ENCODE measurements at places on chromosomes 16 and 17.

- no peak for DNase-seq
Observed at GRCh38 chr17:36124879-36125824, 21.5 kb downstream of the CCL4 start.

GRCh38 chr16:55031481-55031880 is 100.8 kb downstream of the IRX5 start:
- DNase-seq = no peak

- no peak for DNase-seq
Observed at GRCh38 chr17:59418732-59419166, 87.3 kb downstream of the YPEL2 start.

- DNase-seq = no peak
Observed at GRCh38 chr16:72426386-72426785, 254.4 kb upstream of the PMFBP1 start.

- no peak for DNase-seq
Observed at GRCh38 chr16:50839356-50839755, 97.5 kb downstream of the CYLD start.

- DNase-seq = no peak
Observed at GRCh38 chr17:16419929-16420271, 4.5 kb downstream of the TRPV2 start.

GRCh38 chr16:4176906-4177417 is 60.7 kb upstream of the ADCY9 start:
- no peak for DNase-seq

DNA sequence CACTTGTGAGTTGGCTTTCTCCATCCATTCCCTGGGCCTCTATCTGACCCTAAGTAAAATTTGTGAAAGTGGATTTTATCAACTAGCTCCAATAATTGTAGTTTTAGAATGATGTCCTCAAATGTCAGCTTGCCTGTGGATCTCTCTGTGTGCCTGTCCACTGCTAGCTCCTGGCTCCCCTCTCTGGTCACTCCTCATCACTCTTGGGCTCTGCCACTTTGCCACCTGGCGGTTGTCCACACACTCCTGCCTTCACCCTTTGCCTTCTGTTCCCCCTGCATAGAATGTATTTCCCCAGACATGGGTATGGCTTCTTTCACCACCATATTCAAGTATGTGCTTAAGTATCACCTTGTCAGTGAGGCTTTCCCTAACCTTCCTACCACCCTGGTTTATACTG is 19.8 kb downstream of the ANKFN1 start:
- no peak for DNase-seq

- DNase-seq = no peak
Observed at GRCh38 chr17:39513309-39513708, 52.0 kb downstream of the CDK12 start.
